GM13977 (cell line): ENCODE measurements at places on chromosomes 1 and 21.

DNA sequence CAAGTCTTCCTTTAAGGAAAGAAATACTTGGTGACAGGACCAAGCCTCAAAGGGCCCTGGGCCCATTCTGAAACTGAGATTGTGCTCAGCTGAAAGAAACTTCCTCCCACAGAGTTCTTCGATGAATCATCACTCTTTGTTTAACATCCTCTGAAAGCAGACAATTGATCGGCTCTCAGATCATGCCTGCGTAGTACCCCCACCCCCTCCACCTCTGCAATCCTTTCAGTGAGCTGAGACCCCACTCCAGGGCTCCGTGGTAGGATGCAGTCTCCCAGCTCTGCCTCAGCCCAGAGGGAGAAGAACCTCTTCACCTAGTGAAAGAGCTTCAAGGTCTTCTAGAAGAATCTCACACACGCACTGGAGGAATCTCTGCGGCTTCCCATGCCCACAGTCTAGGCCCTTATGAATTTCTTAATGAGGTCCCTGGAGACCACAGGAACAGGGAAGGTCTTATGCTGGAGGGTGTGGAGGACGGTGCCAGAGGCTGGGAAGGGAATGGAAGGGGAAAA is 104.9 kb upstream of the SOD1 start:
- peak; percentile 73 for DNase-seq

GRCh38 chr1:46098027-46098712 is 34.3 kb downstream of the PIK3R3 start:
- no peak for DNase-seq

- no peak for DNase-seq
Measured at GRCh38 chr21:39454949-39455668, 3.3 kb downstream of the SH3BGR start.

DNA sequence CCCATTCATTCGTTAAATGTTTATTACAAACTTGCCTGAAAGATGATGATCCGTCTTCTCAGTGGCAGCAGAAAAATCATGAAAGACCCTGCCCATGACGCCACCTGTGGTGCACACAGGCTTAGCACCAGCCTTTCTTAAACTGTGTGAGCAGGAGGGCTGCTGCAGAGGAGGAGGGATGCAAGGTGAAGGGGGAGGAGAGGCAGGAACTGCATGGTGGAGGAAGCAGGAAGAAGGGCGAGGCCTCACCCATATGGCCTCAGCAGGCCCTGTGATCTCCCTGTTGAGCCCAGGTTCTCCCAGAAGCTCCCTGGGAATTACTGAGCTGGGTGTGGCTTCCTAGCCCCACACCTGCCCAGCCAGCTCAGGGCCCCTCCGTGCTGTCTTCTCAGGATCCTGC is 25.0 kb upstream of the RD3 start:
- DNase-seq = no peak

- DNase-seq = no peak
Measured at GRCh38 chr1:165352442-165353293, 3.8 kb downstream of the LMX1A start.

DNA sequence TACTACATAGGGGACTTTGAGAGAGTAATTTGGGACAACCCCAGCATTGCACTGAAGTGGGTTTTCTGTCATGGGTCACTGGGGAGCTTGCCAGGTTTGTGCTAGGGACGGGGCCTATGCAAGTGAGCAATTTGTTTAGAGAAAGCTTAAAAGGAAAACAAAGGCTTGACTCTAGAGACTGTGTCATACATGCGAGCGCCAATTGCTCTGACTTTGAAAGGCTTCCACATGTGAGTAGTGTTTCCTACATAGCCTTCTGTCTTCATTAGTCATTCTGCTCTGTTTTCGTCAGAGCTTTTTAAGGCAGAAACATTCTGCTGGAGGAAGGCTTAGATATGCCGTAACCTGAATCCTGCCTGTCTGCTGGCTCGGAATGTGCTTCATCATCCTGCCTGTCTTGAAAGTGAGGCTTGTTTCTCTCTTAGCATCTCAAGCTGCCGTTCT is 28.4 kb downstream of the TRIM45 start:
- peak; percentile 12 for DNase-seq

- DNase-seq = no peak
Measured at GRCh38 chr1:69175053-69175452, 392.7 kb upstream of the LRRC7 start.

DNA sequence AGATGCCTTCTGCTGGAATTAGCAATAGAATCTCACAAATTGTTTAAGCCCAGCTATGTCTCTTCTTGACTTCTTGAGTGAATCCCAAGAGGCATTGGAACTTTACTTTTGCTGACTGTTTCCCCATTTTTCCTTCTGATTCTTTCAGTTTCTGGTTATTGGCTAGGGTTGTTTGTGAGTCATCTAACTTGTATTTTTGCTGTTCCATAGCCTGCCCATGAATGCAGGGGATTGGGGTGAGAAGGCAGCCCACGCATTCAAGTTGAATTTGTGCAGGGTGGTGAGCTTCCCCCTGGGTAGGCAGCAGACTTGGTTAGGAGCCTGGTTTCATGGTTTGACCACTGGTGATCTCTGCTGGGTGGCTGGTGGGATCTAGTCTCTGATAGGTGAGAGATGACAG is 10.4 kb upstream of the KLF17 start:
- DNase-seq = no peak

- peak; percentile 59 for DNase-seq
Measured at GRCh38 chr1:205286335-205286950, 35.1 kb downstream of the NUAK2 start.

- peak; percentile 58 for DNase-seq
Measured at GRCh38 chr1:153355445-153356071, 2.1 kb upstream of the S100A9 start.

GRCh38 chr1:180964595-180964994 is 51.9 kb downstream of the KIAA1614 start:
- no peak for DNase-seq

DNA sequence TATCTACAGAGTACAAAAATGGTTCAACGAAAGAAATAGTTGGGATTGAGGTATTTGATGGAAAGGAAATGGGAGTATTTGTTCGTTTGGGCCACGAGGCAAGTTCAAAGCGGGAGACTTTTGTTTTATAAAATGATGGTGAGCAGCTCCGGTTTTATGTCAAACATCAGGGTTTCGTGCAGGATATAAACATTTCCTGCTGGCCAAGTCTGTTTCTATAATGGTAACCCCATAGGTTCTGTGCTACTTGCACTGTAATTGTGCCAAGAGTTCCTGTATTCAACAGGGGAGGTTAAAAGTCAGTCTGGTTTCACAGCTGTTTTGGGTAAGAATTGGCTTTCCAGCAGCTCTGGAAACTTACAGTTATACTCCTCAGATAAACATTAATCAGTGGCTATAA is 290.3 kb upstream of the NRIP1 start:
- DNase-seq = no peak

GRCh38 chr21:43294194-43294902 is 125.5 kb downstream of the CRYAA start:
- DNase-seq = no peak

DNA sequence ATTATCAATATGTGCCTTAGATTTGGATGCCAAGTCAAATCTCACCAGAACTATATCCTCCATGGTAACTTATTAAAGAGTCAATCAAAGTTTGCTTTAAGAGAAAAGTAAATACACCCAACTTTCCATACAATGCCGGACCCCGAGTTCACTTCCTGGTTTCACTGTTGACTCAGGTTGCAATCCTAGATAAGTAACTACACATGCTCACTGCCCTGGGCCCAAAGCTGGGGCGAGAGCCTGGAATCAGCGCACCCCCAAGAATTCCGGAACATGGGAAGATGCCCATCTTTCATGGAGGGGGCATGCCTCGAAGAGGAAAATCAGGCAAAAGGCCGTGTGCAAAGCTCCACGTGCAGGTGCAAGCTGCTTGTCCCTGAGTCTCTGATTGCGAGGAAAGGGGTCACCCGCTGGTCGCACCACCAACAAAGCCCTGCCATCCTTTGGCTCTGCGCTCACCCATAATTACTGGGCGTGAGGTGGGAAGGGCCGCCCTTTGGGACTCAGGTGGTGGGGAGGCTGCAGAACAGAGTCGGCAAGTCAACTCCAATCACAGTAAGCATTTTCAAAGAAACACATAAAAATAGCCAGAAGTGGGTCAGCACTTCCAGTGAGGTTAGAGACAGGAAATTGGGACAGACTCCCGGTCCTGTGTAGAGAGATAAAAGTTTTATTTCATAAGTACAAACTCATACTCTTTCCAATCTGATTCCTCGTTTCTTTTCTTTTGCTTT is 167.7 kb downstream of the TOMM20 start:
- DNase-seq = no peak

GRCh38 chr1:208446271-208446691 is 202.1 kb upstream of the PLXNA2 start:
- DNase-seq = no peak

GRCh38 chr1:160454371-160455152 is 54.2 kb downstream of the VANGL2 start:
- DNase-seq = no peak

DNA sequence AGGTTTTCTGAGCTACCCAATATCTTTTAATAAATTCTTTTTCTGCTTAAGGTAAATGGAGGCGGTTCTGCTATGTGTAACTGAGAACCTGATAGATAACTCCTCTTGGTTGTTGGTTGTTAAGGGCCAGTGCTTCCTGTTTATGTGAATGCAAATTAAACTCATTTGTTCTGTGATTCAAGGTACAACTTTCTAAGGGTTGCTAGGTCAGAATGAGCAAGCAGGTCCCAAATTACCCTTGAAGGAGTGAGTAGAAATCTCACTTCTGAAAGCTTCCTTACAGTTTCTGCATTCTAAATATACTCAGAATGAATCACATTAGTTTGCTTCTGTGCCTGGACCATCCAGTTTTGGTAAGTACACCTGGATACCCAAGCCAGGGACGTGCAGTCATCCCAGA is 15.5 kb upstream of the FAM78B start:
- no peak for DNase-seq

GRCh38 chr1:40855513-40855912 is 6.7 kb downstream of the CITED4 start:
- no peak for DNase-seq

DNA sequence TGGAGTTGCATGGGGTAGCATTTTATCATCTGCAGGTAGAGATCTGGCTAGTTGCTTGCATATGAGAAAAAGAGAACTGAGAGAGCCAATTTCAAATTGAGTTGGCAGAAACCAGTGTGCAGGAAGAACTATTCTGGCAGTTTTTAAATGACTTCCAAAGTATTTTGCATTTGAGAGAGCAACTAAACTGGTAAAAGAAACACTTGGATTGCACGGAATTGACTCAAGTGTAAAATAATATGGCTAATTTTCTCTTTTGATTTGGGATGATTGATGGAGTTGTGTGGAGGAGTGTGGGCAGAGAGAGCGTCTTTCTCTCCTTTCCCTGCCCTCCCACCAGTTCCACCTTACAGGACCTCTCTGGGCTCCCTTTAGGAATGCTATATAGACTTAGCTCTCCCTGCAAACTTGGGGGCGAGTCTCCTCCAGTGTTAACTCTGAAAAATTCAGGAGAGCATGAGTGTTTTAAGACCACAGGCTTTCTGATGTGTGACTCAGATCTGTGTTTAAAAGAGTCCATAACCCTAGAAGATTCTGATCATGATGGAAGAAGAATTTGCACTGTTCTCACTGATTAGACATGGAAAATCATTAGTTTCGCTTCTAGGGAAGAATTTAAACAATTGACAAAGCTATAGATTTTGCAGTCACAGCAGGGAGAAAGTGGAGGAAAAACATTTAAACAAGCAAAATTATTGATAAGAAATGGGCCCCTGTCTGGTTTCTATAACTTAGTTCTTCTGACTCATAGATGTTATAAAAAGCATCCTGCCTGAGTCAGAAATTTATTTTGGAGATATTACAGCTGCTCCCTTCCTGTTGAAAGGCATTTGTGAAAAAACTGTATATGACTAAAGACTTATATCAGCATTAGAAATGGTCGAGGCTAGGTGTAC is 24.9 kb upstream of the CTBS start:
- peak; percentile 38 for DNase-seq

DNA sequence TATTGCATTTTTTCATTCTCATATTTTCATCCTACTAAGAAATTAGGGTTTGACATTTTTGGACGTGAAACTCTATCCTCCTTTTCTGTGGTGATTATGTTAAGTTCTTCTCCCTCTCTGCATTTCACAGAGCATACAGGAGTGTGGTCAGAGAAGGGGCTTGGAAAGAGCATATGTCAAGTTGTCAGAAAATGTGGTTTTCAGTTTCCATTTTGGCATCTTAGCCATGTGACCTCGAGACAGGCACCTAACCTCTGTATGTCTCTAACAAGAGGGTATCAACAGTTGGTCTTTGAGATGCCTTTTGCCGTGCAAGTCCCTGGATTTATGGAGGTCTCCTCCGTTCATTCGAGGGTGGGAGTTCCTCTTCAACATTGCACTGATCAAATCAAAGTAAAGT is 140.7 kb downstream of the CYYR1 start:
- DNase-seq = no peak

DNA sequence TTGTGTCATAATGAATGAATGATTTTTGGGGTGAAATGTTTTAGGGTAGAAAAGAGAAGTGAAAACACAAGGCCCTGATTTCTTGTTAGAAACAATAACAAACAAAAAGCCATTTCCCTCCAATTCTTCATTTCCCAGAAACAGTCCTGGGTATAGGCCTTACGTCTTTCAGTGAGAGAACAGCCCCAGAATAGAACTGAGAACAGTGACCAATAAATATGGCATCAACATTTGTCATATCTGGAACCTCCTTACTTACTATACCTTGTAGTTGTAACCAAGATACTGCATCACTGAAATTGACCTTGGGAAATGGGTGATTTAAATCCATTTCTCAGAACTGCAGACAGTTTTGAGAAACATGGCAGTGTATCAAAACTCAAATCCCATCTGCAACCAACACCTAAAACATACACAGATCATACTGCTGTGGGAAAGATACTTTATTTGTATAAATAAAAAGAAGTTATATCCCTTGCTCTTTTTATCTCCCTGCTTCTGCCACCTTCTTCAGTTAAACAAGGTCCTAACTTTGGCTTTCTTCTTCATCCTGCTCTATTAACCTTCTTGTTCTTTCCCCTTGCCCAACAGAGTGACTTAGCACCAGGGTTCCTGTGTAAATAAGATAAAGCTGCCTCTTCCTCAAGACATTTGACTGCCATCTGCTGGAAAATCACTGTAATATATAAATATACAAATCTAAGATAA is 19.5 kb downstream of the XKR8 start:
- peak; percentile 36 for DNase-seq

GRCh38 chr1:182611787-182612186 is 7.6 kb upstream of the RGS16 start:
- no peak for DNase-seq

GRCh38 chr1:222709700-222710153 is 2.6 kb downstream of the AIDA start:
- DNase-seq = no peak

DNA sequence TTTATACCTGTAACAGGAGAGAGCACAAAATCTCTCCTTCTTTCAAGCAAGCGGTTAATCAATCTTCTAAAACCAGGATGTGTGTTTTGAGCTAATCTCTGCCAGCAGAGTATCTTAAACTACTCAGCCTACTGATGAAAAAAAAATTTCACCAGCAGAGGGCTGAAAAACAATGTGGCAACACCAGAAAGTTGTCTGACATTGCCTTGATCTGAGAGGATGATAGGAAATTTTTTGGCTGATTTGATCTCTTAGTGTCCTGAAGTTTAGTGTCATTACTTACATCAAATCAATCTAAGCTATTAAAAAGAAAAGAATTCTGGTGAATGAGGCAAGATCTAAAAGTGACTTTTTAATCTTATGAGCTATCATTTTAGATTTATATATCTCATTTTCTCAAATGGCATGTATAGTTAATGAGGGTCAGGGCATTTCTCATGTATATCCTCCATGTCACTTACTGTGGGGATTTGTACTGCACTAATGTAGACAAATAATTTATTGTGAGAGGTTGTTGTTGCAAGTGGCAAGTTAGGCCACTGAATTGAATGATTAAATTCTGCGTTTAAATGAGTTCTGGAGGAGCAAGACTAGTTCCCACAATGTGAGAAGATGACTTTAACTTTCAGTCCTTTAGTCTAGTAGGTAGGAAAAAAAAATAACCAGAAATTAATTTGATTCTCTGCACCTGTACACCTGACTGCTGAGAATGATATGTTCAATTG is 10.9 kb downstream of the ADAMTS1 start:
- DNase-seq = no peak
